ENCODE measurements at places on chromosomes 7 and 10. TPM values are rescaled to one million over a fixed set of nuclear protein-coding genes. Genes with fewer than 3 reads are reported as not detected.

- DNase-seq: no peak
- no peaks in the 10 kb centered on the region for H3K27me3 ChIP-seq
- peaks cover 2% of the 10 kb centered on the region for H3K36me3 ChIP-seq
Observed at GRCh38 chr7:139431010-139431409, 52.5 kb downstream of the KLRG2 start.

DNA sequence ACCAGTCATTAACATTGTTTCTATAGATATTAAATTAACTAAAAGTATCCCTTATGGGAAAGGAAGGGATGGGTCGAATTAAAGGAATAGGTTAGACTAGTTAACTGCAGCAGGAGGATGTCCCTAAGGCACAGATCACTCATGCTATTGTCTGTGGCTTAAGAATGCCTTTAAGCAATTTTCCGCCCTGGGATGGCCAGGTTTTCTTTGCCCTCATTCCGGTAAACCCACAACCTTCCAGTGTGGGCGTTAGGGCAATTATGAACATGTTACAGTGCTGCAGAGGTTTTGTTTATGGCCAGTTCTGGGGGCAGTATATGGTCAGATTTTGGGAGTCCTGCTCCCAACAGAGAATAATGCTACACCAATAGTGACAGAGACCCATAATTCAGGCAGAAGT, 139.3 kb upstream of the CDK13 start:
- no peak overlapping the region for H3K27ac ChIP-seq
- no peak overlapping the region for H3K4me3 ChIP-seq

The KIAA1549 gene
- total RNA-seq: 0.77 TPM

The IL2RA gene
- total RNA-seq: not detected

The TIMM23B gene
- total RNA-seq: 13.1 TPM
